ENCODE measurements at places on chromosomes 13 and 19.

DNA sequence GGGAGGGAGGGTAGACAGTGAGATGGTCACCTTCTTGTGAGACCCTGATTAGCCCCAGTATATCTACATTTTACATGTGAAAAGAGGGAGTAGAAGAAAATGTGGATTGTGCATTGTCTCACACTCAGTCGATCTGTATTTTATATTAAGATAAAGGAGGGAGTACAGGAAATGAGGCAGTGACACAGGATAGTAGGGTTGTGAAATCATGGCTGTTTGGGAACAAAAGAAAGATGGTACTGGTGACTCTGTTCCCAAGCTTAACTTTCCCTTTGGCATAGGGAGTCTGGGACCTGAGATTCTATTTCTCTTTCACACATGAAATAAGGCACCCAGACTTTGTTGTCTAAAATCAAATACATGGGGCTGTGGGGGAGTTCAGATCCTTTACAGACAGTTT is 194.7 kb downstream of the ABCC4 start:
- no peak for DNase-seq

- no peak for DNase-seq
Measured at GRCh38 chr19:2083174-2083854, 12.8 kb downstream of the MOB3A start.

DNA sequence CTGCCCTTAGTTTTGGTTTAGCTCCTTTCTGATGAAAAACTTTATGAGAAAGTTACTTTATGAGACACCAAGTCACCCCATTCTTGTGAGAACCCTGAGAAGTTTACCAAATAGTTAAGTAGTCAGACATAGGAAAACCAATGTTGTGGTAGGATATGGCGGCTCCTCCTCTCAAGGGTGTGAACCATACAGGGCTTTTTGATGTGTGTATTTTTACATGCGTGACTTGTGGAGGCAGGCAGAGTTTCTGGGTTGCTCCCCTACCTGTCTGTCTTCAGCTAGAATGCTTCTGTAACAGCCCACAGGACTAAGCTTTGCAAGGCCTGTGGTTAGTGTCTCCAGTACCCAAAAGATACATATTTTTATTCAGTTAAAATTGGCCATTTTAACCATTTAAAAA is 18.3 kb downstream of the UBAC2 start:
- DNase-seq, result no peak

DNA sequence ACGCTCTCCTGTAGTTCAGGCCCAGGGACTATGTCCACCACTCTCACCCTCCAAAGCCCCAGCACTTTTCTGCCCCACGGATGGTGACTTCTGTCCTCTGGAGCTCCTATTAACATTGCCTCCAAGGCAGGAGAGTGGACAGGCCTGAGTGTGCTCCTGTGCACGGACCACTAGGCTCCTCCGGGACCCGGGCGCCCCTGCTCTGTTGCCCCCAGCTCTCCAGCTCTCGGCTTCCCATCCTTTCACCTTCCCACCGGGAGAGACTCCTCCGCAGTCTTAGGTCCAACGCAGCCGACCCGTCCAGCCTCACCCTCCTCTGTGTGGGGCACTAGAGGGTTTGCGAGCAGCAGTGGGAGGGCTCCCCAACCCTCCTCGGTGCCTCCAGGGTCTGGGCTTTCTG is 30.4 kb downstream of the CAPN12 start:
- no peak for DNase-seq

DNA sequence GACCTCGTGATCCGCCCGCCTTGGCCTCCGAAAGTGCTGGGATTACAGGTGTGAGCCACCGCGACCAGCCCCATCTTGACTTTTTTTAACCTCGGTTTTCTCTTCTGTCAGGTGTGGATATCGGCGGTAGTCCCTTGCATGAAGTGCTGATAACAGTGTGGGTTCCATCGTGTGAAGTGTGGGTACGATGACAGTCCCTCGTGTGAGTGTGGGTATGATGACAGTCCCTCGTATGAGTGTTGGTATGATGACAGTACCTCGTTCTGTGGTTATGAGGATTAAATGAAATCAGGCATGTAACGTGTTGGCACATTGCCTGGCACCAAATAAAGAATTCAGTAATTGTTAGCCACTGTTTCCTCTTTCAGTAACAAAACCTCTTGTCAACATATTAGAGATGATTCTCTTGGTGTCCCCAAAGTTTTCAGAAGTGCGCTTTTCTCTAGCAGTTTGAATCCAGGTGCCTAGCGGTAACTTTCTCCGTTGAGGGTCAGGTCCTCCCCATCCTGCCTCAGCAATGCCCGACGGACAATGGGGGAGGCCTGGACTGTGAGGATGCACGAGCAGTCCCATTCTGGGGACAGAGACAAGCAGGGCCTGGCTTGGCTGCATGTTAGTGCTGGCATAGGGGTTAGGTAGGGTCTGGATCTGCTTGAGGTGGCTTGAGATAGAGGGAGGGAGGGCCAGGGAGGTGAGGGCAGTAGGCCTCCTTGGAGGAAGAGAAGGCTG is 15.3 kb downstream of the GATAD2A start:
- no peak for DNase-seq

DNA sequence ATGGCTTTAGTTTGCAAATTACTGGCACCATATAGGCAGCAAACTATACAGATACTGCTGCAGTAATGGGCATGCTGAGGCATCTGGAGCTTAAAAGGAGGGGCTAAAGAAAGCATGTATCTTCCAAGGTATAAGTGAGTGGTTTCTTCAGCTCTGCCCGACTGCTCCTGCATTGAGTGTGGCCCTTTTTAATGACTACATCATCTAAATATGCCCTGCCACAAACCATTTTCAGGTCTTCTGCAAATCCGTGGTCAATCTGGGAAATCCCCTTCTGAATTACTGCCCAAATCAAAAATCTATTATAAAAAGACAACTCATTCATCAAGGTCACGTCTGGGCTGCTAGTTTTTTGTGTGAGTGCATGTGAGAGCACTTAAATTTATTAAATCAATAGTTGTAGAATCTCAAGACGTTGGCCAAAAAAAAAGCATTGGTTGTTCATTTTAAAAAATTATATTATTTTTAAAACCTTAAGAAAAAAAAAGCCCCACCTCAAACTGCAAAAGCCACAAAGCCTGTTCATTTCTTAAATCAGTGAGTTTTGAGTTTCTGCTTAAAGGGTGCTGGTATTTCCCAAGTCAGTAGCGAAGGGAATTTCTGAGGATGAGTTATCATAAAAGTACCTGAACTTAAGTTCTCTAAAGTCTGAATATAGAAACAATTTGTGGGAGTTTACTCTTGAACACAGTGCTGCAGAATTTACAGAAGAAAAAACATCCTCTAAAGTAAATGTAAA is 16.3 kb downstream of the LCP1 start:
- DNase-seq, result no peak

- no peak for DNase-seq
Measured at GRCh38 chr19:42455621-42456081, 12.9 kb upstream of the CXCL17 start.

DNA sequence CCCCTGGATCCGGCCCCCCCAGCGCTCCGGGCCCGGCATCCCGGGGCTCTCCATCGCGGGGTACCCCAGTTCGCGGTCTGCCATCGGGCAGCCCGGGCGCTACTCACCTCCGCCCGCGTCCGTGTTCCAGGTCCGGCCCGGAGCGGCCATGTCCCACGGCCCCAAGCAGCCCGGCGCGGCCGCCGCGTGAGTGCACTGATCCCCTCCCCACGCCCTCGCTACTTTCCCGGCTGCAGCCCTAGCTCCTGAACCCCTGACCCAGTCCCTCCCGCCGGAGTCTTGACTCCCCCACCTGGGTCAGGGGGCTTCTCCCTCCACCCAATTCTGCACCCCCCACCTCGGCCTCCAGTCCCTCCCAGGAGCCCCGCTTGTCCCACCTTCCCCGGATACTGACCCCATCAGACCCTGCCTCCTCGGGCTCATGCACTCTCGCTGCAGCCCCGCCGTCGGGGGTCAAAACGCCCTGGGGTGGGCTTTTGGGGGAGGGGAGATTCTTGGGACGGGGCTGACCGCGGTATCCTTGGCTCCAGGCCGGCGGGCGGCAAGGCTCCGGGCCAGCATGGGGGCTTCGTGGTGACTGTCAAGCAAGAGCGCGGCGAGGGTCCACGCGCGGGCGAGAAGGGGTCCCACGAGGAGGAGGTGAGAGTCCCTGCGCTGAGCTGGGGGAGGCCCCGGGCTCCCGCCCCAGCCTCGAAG is 566 bp downstream of the HMG20B start:
- DNase-seq, result no peak

DNA sequence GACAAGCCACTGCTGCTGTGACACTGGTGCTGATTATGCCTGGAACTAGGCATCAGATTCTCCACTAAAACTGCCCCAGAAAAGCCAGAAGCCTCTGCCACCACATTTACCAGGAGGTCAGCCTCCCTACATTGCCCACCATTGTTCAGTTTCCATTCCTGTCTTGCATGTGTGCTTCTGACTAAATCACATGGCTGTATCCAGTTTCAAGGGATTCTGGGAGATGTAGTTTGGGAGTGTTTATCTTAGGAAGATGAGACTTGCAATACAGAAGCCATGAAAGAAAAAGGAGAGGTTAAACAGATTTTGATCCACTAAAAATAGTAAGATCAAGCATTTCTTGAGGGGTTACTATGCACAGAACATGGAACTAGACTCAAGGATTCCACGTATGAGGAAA is 40.7 kb upstream of the SERPINE3 start:
- DNase-seq, result no peak

GRCh38 chr19:28905996-28906395 is 307.0 kb downstream of the UQCRFS1 start:
- no peak for DNase-seq
